Right lung (tissue), 10 donors: ENCODE measurements at places on chromosomes 3 and 15.

GRCh38 chr3:108271626-108272025, 24.7 kb upstream of the HHLA2 start:
- no peak for DNase-seq

DNA sequence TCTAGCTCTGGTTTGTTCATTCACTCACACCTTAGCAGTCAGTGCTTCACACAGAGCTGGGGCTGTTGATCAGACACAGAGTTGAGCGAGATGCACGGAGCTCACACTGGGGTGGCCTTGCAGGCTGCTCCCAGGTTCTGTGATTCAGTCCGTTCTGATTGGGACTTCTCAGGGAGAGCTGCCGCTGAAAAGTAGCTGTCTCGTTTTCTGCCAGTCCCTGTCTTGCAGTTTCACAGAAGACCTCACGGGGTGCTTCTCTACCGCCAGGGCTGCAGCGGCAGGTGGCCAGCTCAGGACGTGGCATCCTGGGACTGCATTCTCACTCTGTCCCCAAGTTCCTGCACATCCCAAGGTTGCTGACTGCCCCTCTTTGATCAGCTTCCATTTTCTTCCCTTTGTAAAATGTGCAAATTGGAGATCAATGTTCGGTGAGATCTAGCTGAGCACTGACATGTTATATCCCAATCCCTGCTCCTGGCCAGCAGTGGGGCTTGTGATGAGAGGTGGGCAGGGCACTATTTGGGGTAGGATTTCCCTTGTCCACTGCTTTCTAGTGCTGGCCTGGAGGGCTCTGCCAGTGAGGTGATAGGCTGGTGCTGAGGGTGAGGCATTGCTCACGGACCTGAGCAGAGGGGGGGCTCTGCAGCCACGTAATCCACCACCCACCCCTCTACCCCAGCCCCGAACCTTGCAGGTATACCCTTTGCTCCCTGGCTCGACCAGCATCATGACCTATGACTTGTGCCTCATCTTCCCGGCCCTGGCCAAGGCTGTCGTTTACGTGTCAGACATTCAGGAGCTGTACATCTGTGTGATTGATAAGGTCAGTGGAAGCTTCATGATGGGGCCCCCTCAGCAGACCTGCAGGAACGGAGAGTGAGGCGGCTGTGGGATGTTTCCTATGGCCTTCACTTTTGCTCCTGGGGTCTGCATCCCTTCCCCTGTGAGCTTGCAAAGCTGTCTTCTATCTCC, 5.3 kb upstream of the TXNRD3 start:
- DNase-seq, result no peak

- no peak for DNase-seq
Measured at GRCh38 chr3:148882288-148882687, 17.2 kb downstream of the CPA3 start.

GRCh38 chr15:62928242-62928999, 114.1 kb upstream of the TPM1 start:
- DNase-seq, result no peak

DNA sequence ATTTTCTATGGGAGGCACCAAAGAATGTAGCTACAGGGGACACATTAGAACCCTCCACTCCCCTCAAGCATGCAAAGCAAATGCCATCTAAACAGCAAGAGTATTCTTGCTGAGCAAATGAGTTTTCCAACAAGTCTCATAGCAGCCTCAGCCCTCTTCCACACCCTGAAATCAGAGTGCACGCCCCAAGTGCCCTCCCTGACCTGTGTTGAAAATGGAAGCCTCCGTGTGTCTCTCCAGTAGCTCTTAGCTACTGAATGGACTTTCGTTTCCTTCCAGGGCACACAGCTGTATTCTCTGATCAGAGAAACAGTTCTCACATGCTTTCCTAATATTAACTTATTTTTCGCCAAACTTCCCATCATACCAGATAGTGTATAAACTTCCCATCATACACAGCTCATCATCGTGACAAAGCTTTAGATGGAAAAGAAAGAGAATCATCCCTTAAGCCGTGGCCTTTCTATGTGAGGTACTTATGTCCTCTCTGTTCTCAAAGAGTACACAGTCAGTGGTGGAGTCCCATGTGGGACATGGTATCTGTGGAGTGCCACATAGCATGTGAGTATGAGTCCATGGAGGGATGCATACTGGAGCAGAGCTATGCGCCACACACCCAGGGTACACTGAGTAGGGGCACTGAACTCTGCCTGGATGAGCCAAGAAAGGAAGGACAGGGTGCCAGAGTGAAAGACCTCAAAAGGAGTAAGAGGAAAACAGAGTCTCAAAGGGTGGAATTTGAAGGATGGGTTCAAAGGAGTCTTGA, 434.5 kb downstream of the MCTP2 start:
- no peak for DNase-seq

GRCh38 chr3:101938262-101938847, 89.0 kb downstream of the NFKBIZ start:
- DNase-seq, result no peak

- DNase-seq, result no peak
Measured at GRCh38 chr15:43255376-43255775, 11.4 kb downstream of the TGM5 start.

DNA sequence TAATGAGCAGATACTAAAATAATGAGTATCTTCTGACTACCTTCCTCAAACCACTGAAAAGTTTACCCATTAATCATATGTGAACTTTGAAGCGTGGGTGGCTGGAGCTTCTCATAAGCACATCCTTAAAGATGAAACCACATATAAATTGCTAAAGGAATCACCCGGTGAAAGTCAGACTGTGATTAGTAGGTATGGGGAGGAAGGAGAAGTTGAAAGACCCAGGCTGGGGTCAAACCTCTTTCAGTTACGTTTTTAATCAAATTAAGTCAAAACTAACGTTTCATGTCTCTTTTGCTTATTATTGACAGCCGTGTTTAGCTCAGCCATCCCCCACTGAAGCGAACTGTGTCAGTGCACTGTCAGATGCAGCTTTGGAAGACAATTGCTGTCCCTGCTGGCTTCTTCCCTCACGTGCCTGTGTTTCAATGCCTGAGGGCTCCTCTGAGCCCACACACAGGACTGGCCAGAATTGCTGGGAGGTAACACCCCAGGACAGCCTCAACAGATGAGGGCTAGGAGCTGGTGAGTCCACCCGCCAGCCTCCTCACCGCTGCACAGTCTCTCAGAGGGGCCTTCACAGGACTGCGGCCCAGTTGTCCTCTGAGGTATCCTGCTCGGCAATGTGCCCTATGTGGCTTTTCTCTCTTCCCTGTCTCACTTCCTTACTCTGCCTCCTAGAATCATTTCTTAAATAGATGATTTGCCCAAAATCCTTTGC, 29.3 kb upstream of the SH3BP5 start:
- DNase-seq, result no peak

- peak; percentile 70 for DNase-seq
Measured at GRCh38 chr15:66298803-66299251, 5.5 kb downstream of the DIS3L start.

- no peak for DNase-seq
Measured at GRCh38 chr3:27165321-27165721, 203.9 kb downstream of the NEK10 start.

DNA sequence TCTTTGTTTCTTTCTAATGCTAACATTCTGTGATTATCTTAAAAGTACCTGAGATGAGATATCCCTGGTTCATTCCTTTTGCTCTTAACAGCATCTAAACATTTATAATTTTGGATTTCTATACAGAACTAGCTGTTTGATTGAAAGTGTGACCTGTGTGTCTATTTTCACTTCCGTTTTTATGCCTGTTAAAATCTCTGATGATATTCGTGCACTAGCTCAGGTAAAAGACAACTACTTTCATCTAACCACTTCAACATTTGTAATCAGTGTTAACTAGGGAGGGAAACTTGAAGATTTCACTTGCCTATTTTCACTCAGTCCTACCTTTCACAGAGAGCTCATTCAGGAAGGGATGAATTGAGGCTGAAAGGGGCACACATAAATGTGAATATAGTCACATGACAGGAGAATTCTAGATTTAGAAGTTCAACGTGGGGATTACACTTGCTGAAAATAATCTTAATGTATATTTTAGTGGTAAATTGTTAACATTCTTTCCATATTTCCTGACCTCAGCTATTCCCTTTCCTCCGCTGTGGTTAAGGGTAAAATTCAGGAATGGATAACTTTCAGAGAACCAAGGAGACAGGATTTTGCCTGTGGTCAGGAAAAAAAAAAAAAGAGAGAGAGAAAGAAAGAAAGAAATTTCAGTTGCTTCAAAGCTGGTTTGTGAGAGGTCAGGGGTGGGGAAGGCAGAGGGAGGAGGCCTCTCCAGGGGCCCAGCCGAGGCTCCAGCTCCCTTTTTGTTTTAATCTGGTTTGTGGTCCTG, 159.8 kb upstream of the TSC22D2 start:
- no peak for DNase-seq

GRCh38 chr15:81484086-81484955, 110.3 kb upstream of the TMC3 start:
- DNase-seq, result no peak

GRCh38 chr3:185399737-185400667, 37.1 kb downstream of the MAP3K13 start:
- DNase-seq, result no peak

- no peak for DNase-seq
Measured at GRCh38 chr3:193548406-193548805, 6.3 kb downstream of the ATP13A4 start.

GRCh38 chr15:52448011-52448890, 80.4 kb downstream of the MYO5A start:
- no peak for DNase-seq

DNA sequence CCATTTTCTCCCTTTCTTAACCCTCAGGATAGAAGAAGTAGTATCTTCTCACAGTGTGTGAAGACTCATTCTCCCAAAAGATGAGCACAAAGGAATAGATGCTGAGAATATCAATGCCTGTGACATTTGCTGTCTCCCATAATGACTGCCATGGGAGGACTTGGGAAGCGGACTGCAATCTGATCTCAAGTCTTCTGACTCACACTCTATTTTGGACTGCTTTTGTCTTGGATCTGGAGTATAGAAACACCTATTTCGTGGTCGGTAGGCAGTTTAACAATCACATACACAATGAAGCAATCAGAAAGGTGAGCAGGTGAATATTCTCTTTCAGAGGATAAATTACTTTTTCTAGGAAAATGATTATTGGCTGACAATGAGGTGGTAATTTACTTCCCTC, 852.0 kb downstream of the FHIT start:
- DNase-seq, result no peak

GRCh38 chr3:145578471-145578870, 582.5 kb downstream of the PLOD2 start:
- no peak for DNase-seq

DNA sequence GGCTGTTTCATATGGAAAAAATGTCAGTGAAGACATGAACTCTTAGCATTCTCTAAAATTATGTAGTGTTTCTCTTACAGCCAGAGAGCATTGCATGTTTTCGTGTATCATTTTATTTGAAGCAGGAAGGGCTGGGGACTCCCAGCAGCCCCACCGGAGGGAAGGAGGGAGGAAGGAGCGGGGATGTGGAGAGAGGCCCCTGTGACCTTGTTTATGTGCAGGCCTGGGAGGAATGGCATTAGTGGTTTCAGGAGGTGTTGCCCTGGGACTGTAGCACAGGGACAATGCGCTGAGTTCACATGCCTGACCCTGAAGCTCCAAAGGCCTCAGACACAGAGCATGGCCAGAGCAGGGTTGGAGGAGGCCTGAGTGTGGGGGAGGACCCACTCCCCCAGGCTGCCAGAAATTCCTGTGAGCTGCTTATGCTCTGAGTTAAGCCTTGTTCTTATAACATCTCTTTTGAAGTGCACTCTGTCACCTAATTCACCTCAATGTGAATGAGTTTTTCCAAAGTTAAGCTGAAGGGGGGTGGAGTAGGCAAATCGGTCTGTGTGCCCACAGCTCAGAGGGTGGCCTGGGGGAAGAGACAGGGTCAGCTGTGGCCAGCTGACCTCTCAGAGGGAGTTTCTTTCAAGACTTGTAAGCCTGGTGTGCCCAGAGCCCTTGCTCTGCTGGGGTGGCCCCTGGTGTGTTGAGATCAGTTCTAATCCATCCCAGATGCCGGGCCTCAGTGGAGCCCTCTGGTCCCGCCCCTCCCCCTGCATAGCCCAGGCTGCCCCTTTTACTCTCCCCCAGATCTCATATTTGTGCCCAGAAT, 3.9 kb upstream of the RNU6-1 start:
- no peak for DNase-seq

DNA sequence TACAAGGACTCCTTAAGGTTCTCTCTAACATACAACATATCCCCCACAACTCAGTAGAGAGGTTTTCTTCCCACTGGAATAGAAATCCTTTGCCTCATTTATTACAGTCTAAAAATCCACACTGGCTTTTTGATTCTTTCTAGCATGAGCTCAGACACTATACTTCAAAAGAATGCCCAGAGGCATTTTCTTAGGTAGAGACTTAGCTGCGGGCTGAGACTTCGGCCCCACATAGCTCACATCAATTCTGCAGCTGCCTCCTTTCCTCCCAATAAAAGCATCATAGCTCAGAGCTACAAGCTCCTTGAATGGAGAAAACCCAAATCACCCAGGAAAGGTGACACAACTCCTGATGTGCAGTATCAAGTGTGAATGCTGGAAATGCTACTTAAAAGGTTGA, 52.4 kb downstream of the AAGAB start:
- DNase-seq, result no peak

- DNase-seq, result no peak
Measured at GRCh38 chr3:97161169-97161568, 346.8 kb downstream of the EPHA6 start.

DNA sequence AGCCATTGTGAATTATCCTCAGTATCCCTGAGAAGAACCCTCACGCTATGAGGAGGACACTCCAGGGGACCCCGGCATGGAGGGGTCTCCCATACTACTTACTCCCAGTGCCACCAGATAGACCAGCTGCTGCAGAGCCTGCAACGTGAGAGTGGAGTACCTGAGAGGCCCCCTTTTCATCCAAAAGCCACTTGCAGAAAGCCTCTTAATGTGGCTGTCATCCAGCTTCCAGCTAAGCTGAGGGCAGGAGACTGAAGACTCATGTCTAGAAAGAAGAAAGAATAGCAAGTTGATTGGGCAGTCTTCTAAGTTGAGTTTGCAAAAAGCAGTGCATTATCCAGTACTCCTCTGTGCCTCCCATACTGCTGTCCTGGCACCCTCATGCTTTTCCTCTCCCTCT, 27.3 kb upstream of the MNS1 start:
- no peak for DNase-seq

DNA sequence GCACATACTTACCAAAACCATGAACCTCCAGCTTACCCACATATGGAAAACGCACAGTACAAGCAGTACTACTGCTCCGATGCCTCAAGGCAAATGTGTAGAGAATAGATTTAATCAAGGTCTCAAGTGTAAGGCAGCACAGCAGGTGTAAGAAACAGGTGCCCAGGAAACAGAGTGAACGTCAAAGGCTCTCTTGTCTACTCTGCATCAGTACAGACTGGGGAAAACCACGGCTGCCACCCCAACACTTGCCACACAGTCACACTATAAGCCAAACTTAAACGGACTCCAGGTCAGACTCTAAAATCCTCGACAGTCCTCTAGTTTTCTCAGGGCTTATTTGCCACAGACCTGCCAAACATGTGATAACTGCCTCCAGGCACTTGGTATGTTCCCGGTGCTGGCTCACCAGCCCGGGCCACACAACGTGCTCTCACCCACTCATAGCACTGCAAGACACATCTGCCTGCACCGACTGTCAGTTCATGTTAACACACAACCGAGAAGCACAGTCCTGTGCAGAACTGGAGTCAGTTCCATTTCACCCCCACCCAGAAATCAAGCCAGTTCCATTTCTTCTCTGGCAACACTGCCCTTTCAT, 30.6 kb downstream of the ABCC5 start:
- no peak for DNase-seq

- no peak for DNase-seq
Measured at GRCh38 chr15:40352281-40352901, 1.6 kb downstream of the PHGR1 start.

- no peak for DNase-seq
Measured at GRCh38 chr15:98398056-98398455, 250.3 kb upstream of the IGF1R start.

- DNase-seq, result no peak
Measured at GRCh38 chr3:111733154-111733553, 125.9 kb upstream of the PHLDB2 start.
